ENCODE measurements at places on chromosomes 16 and 17. TPM values are rescaled to one million over a fixed set of nuclear protein-coding genes. Genes with fewer than 3 reads are reported as not detected.

DNA sequence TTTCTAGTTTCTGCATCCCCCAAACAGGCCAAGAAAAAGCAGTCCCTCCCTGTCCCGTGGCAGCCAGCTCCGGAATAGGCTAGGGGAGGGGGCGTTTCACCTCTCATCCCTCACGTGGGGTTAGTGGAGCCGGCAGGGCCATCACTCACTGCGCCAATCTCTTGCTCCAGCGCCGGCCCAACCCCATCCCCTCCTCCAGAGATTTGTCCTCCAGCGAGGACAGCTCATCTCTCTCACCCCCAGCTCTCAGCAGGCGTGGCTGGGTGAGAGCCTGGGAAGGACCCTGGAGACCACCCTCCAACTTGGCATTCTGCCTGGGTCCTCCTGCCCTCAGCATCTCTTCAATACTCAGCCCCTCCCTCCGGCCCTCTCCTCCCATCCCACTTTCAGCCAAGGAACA lies 74.1 kb downstream of the TMEM132E start:
- no peak for DNase-seq

- DNase-seq: no peak
These were observed 345.7 kb downstream of the HAPSTR1 start for GRCh38 chr16:9437115-9437514.

GRCh38 chr17:31824766-31825360 lies 34.2 kb downstream of the COPRS start:
- peak; percentile 39 for DNase-seq

DNA sequence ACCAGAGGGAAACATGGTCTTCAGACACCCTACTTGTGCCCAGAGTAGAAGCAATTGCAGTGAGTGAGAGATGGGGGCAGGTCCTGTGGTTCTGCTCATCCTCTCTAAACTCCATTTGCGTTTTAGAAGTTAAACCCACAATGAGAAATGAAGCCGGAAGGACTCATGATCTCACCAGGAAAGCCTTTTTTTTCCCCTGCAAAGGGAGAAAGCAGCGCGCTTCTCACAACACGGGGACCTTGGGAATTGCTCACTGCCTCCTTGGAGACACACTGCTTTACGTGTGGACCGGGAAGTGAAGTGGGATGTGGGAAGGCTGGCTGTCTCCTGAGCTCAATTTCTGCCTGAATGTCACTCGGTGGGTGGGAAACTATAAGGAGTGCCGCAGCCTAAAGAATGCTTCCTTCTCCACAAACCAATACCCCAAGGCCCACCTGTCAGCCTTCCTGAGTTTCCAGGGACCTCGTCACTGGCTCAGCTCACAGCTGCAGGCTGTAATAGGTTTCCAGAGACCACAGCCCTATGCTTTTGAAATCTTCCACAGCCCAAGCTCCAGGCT lies 365.4 kb downstream of the XYLT1 start:
- DNase-seq: peak; percentile 2

GRCh38 chr17:79657861-79658810 lies 47.3 kb upstream of the RBFOX3 start:
- no peak for DNase-seq

GRCh38 chr17:1621273-1621954 lies 7.2 kb downstream of the SLC43A2 start:
- DNase-seq: no peak

GRCh38 chr16:85982563-85982939 lies 83.6 kb downstream of the IRF8 start:
- DNase-seq: no peak

GRCh38 chr17:58270476-58271215 lies 10.1 kb downstream of the MPO start:
- no peak for DNase-seq

- DNase-seq: no peak
These were observed 51.8 kb downstream of the SOCS3 start for GRCh38 chr17:78307887-78308638.

DNA sequence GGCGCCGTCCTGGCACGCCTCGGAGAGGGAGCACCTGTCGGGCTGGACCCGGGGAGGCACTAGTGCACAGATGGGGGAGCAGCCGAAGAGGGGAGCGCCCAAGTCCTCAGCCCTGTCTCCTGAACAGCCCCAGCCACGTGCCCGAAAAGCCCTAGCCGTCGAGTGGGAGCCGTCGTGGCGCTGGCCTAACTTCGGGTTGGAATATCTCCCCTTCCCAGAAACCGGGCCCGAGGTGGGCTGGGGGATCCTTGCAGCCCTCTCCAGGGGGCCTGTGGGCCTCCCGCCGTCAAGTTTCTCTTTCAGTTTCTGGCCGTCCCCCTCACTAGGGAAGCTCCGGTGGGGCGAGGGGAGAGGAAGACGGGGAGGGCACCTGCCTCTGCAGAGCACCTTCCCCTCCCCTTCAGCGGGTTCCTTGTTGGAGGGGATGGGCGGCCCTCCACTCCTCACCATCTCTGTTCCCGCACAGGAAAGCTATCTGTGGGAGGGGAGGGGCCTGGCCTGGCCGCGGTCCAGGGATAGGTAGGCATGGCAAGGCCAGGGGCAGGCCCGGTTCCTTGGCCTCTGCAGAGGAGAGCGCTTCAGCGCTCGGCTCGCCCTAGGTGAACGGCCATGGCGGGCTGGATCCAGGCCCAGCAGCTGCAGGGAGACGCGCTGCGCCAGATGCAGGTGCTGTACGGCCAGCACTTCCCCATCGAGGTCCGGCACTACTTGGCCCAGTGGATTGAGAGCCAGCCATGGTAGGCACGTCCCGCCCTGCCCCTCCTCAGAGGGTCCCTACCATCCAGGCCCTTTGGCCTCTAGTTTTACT lies 709 bp downstream of the STAT5A start:
- no peak for DNase-seq

- no peak for DNase-seq
These were observed 17.0 kb upstream of the RPL38 start for GRCh38 chr17:74186498-74186897.

DNA sequence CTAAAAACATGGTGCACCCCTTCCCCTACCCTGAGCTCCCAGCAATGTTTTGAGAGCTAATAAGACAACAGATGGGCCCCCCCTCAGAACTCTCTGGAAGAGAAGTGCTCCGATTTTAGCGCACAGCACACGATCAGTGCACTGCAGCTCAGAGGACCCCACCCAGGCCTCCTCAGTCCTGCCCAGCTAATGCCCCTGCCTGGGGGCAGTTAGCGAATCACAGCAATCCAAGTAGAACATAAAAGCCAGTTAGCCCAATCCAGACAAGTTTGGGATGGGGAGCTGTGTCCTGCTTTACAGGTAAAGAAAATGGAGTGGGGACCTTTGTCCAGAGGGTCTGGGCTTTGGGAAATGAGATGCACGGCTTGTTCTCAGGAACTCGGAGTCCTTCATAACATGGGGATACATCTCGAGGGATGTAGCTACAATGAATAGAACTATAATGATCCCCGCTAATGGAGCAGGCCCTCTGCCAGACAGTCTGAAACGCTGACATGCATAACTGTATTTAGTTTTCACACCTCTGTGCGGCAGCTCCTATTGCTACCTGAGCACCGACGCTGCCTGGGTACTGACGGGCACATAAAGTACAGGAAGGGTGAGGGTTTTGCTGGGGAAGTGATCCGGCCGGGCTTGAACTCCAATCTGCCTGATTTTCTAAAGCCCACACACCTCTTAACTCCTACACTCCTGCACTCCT lies 29.7 kb upstream of the CDC42EP4 start:
- no peak for DNase-seq

DNA sequence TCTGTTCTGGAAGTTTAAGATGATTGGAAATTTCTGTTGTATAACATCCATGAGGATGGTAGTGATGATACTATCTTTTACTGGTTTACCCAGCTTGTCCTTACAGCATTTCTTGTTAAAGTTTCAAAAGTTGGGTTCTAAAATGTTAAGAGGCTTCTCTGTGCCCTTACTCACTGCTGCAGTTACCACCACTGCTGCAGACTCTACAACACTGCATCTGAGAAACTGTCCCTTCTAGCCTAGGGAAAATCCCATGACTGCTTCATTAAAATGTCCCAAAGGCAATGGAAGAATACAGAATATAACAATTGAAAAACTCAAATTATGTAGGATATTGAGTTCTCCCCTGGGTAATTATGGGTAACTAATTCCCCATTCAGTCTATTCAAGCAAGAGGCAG lies 3.8 kb upstream of the NSRP1 start:
- no peak for DNase-seq

DNA sequence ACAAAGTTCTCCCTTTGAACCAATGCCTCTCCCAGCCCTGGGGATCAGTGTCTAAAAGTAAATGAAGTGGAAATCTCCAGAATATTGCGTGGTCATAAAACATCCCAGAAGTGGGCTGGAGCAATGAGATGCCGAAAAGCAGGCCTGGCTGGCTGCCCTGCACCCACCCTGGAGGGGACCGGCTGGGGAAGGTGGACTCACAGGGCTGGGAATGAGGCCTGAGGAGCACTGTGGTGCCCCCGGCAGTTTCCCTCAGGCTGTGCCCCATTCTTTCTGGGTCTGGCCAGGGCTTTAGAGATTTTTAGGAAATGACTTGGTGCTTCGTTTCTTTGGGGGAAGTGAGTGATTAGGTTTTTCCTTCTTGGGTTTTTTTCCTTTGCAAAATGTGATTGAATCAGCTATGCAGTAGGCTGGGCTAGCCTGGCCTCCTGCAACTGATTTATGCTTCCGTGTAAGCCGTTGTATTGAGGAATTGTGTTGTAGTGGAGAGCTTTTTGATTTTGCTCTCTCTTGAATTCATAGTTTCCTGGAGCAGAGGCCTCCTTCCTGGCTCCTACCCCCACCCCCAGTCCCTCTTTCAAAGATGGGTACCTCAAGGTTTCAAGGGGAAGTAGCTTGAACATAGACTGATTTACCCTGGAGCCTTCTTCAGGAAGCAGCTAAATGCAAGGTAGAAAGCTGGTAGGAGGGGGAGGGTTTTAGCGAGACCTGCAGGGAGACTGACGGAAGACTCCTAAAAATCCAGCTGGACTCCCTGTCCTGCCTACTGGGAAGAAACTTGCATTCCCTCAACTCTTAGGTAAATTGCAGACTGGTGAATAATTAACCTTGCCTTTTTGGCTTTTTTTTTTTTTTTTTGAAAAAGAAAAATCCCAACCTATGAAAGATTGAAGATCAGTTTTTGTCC lies 170.2 kb downstream of the RAB11FIP4 start:
- peak; percentile 49 for DNase-seq

DNA sequence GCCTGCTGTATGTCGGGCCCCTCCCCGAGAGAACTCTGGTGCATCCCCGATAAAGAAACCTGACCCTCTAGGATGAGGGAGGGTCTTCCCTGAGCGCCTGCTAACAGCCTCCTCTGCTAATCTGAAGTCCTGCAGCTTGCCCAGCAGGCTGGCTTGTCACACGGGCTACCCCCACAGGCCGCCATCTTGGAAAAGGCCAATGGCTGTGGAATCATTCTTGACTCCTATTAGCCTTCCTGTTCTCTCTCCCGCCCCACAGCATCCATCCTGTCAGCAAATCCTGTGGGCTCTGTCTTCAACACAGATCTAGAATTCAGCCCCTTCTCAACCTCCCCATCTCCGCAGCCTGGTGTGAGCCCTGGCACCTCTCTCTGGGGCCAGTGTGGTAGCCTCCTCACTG lies 12.0 kb downstream of the IL4R start:
- DNase-seq: no peak

GRCh38 chr17:10447026-10447931 lies 22.1 kb downstream of the MYH4 start:
- no peak for DNase-seq

DNA sequence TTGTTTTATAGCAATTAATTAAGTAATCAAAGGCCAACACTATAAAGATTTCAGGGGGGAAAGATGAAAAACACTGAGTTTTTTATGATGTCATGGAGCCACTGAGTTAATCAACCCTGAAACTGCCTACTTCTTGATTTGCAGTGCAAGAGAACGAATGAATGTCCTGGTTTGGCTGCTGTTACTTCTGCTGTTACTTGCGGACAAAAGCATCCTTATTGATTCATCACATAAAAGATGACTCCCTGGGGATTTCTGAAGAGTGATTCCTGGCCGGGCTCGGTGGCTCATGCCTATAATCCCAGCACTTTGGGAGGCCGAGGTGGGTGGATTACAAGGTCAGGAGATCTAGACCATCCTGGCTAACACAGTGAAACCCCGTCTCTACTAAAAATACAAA lies 10.9 kb upstream of the SPNS3 start:
- no peak for DNase-seq

GRCh38 chr16:80743772-80744171 lies 60.6 kb downstream of the CDYL2 start:
- DNase-seq: peak; percentile 2

- DNase-seq: no peak
These were observed 34.3 kb upstream of the LGALS9 start for GRCh38 chr17:27596566-27597187.

GRCh38 chr16:81637336-81638235 lies 141.5 kb upstream of the PLCG2 start:
- DNase-seq: no peak

DNA sequence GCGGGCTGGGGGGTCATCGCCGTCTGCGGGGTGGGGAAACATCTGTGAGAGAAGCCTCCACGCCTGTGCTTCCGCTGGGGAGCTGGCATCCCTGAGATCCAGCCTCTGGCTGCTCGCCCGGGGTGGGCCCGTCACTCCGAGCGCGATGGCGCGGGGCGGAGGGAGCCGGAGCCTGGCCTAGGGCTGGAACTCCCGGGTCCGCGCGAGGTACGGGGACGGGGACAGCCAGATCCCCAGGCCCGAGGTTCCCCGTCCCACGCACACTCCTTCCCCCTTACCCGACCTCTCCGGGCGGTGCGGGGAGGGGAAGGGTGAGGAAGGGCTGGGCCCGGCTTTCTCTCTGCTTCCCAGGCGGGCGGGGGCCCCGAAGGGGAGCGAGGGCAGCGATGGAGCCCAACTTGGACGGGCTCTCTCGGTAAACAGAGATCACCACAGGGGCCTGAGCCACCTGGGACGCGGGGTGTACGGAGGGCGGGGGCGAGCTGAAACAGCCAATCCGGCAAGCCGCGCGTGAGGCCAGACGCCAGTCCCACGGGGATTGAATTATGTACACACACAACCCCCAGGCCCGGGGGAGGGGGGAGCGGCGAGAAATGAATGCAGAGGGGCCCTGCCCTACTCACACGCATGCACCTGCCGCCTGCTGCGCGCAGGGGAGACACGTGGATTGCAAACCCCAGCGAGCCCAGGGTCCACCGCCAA lies at the start of gene SLC16A11:
TSS of gene SLC16A11 (minus strand) at position 596 of the 702 bp plus-strand sequence. CDS start at position 17, 579 bp downstream.
- DNase-seq: peak; percentile 21

DNA sequence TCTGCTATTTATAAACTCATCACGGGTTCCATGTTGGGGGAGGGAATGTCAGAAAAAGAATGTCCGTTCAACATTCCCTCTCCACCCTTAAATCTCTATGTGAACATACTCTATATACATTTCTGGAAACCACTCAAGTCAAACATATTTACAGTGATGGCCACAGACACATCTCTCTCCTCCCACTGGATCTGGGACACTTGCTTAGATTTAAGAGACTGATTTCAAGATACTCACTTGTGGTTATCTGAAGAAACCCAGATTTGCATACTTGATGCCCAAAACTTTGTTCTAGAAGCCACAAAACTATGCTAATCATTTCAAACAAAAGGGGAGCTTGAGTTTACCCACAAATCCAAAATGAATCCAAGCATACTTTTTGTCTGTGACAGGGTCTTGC lies 182.9 kb upstream of the SOX9 start:
- no peak for DNase-seq

The NOD2 gene
- not detected for polyA plus RNA-seq

The UMOD gene
- polyA plus RNA-seq: not detected

The TNFRSF17 gene
- polyA plus RNA-seq: not detected

The MAPT gene
- polyA plus RNA-seq: 0.26 TPM

The IGF2BP1 gene
- 13.1 TPM for polyA plus RNA-seq

The CA5A gene
- not detected for polyA plus RNA-seq

The SLC47A1 gene
- not detected for polyA plus RNA-seq

The SNAI3 gene
- 0.34 TPM for polyA plus RNA-seq

The MYL11 gene
- 1.1 TPM for polyA plus RNA-seq

The OR1A1 gene
- not detected for polyA plus RNA-seq

The CBLN1 gene
- polyA plus RNA-seq: not detected

The CES5A gene
- not detected for polyA plus RNA-seq
